Peyer's patch (tissue), 4 donors: ENCODE measurements at places on chromosomes 7 and 10.
A peak's percentile ranks its signal among the peaks of the same experiment; 100 is the strongest.

DNA sequence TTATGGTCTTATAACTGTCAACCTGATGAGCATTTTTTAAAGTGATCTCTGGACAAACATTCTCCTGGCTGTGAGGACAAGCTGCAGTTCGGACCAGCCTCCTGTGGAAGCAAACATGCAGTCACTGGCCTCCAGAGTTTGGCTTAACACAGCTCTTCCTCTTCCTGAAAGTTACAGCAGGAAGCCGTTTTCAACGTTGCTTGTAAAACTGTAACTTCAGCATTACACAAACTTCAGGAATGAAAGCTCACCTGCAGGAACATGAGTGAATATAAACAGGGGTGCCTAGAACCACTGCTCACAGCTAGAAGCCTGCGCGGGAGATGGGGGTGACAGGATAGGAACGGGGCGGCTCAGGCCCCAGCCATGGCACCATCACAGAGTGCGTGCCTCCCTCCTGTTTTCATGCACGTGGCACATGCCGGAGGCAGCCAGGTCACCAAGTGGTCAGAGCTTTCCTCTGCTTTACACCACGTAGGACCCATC, 292.9 kb upstream of the PITRM1 start:
- DNase-seq: no peak

DNA sequence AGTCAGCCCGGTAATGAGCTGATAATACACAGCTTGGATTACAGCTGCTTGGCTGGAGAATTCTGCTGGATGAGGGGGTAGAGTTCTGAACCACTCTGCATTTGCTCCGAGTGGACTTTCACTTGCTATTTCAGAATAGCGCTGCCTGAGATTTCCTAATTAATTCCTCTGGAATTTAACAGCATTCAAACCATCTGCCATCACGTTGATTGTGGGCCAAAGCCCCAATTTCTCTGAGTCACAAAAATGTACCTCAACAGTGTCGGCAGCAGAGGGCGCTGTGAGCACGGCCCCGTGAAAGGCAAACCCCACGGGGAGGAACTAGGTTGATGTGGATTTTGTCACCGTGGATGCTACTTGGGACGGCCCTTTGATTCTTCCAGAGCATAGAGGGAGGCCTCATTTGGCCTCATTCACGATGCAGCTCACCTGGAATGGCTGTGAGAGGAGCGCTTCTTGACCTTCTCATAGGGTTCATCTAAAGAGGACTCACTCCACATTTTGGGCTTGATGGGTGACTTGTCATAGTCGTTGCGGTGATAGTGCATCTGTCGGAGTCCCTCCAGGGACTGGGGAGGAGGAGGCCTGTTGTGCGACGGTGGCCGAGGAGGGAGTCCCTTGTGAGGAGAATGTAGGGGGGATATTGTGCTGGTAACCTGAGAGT, 73.3 kb downstream of the PRPF18 start:
- DNase-seq: peak; percentile 75

- DNase-seq: no peak
These were observed 89.0 kb upstream of the GPR141 start for GRCh38 chr7:37594602-37595001.

GRCh38 chr7:69610374-69611084, 12.3 kb downstream of the AUTS2 start:
- no peak for DNase-seq

DNA sequence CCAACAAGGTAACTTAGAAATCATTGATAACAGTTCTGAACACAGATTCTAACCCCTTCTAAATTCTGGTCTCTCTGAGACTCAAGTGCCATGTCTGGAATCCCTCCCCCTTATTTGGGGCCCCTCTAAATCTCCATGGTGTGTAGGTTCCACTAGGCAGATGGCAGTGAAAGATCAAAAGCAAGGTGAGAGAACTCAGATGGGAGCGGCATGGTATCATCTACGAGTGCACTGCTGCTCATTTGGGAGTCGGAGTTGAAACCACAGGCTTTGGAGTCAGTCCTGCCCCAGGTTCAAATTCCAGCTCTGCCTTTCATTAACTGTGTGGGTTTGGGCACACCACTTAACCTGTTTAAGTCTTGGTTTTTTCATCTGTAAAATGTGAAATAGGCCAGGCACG, 72.6 kb downstream of the MTURN start:
- DNase-seq: no peak

DNA sequence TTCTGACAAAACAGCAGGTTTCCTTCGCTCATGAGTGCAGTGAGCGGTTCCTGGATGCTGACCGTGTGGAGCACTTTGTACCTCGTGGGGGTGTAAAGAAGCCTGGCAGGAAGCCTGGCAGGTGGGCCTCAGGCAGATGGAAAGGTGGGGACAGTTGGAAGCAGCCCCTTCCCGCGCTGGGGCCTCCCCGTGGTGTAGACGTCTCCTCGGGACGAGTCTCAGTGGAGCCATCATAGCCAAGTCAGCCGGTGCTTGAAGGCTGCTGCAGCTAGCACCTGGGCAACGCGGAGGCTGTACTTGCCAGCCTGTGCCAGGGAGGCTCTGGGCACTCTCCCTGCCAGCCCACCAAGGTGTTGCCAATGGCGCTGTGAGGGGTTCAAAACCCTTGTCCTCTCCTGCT, 154.5 kb downstream of the WDR37 start:
- DNase-seq: peak; percentile 32

GRCh38 chr7:141679014-141679413, 23.0 kb downstream of the DENND11 start:
- no peak for DNase-seq

DNA sequence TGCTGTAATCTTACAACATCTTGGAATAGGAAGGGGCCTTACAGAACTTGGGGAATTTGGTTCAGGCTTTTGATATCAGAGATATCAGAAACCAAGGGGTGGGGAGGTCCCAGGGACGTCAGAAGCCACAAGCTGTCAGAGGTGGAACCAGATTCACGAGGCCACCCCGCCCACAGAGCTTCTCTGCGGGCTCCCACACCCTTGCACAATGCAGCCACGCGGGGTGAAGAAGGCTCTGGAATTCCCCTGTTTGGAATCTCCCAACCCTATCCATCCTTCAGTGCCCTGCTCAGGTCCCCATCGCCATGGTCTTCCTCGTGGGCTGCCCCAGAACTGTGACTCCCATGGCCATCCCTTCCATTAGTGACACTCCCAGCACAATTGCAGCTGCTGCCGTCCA, 247.1 kb upstream of the SHH start:
- no peak for DNase-seq

DNA sequence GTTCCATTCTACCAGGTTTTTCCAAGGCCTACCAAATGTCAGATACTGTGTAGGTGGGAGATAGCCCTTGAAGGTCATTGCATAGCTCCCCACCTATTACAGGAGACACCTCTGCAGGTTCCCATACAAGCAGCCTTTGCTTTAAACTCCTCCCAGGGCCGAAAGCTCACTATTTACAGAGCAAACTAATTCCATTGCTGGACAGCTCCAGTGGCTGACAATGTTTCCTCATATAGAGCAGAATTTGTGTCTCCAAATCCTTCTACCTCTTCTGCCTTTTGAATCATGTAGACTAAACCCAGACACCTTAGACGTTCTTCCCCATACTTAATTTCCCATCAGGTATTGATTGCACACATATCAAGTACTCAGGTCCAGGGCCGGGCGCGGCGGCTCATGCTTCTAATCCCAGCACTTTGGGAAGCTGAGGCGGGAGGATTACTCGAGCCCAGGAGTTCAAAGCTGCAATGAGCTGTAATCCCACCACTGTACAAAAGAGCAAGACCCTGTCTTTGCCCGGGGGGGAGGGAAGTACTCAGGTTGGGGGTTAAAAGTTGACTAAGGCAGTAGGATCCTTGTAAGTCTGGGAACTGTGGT, 2.1 kb downstream of the CNNM1 start:
- no peak for DNase-seq

DNA sequence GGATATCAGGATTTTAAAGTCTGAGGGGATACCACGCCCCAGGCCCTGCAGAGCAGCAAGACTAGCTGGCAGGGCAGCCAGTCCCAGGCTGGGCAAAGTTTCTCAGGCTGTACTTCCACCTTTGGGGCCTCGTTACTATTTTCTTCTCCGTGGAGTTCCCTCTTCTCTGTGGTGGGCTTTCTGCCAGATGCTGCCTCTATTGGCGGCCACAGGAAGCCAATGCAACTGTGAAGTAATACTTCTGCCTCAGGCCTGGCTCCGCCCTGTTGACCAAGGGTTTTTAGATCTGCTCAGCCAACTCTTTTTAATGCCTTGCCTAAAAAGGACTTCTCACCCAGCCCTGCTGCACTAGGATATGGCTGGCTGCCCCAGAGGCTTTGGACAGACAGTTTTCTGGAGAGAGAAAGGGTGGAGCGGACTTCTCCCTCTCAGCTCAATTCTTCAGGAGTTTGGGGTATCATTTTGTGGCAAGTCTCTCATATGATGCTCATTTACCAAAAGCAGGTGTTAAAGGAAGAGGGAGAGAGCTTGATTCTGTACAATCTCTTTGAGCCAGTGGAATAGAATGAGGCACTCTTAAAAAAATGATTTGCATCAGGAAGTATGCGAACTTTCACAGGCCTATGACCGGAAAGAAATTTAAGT, 67.4 kb downstream of the HHEX start:
- DNase-seq: peak; percentile 91

DNA sequence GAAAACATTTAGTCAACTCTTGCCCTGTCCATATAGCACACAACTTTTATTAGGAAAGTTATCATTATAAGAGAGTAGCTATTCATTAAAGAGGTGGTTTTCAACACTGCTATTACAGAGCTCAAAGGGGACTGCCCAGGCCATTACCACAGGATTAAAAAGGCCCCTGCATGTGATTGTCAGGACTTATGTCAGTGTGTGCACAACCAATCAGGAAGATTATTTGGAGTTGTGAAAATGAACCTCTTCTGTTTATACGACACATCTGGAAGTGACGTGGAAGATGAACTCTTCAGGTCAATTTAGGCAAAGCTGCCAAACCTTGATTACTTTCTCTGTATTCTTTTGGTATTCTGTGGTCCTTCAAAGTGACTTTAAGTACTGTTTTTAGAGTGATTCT, 14.7 kb downstream of the CCNY start:
- DNase-seq: no peak

DNA sequence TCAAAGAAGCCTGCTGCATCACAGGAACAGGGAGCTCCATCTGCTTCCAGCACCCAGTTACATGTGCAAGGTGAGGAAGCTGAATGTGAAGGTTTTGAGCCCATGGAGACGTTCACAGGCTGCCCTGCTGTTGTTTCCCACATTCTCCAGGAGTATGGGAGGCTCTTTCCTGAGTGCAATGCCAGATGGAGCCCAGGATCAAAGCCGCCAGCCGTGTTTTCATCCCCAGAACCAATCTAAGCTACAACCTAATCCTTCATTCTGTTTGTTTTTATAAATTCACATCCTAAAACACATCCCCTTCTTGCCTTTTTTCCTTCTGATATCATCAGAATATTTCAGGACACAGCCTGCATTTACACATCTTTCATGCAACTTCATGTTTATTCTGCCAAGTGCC, 98.9 kb upstream of the PRR15 start:
- DNase-seq: no peak

DNA sequence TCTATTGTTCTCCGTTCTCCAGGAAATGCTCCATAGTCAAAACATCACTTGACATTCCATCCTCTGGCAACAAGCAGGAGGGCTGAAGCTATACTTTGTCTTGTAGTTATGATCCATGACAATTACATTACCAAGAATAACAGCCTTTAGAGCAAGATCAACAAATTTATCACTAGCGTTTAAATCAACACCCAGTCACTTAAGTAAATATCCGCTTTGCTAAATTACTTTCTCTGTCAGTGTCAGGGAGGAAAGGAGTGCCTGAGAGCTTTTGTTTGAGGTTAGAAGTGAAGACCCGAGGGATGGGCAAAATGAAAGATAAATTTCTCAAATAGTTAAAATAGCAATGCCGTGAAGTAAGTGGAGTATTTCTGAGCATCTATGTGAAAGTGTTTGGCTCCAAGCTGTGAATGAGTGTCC, 236.1 kb upstream of the BMPER start:
- no peak for DNase-seq

DNA sequence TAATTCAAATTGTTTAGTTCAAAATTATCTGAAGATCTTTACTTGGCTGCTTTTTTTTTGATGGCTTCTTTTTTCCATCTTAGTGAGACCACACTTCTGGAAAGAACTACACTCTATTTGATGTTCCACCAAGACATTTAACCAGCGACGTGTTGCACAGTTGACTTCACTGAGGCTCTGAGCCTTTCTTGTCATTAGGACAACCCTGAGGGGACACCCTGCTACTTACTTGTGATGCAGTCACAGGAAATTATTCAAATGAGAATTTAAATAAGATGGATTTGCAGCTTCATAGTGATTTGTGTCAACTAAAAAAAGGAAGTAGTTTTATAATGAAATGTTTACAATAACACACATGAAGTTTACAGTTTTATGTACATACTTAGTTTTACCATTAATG, 25.6 kb upstream of the PIK3CG start:
- DNase-seq: no peak

DNA sequence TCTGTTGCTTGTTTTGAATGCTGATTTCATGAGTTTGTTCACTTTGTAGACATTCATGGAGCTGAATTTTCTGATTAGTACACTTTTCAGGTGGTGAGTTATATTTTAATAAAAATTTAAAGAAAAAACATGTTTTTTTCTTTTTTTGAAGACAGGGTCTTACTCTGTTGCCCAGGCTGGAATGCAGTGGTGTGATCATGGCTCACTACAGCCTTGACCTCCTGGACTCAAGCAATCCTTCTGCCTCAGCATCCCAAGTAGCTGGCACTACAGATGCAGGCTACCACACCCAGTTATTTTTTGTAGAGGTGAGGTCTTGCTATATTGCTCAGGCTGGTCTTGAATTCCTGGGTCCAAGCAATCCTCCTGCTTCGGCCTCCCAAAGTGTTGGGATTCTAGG, 23.7 kb downstream of the PDZD8 start:
- DNase-seq: no peak

DNA sequence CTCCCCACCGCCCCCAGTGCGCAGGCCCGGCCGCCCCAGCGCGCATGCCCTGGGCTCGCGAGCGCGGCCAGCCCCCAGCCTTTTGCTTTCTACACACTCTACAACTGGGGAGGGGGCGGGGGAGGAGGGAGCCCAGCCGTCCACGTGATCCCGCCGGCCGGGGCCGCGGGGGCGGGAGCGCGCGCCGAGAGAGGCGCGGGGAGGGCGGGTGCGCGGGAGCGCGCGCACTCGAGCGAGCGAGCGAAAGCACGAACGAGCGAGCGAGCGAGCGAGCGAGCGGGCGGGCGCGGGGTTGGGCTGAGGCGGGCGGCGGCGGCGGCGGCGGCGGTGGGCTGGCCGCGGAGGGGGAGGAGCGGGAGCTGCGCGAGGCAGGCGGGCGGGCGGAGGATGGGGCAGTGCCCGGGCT, at the start of gene AUTS2:
Gene AUTS2 (plus strand): TSS at position 395 of the 406 bp plus-strand sequence. CDS start 1,179 bp downstream, outside the sequence.
- DNase-seq: peak; percentile 71

- DNase-seq: no peak
These were observed 81.3 kb downstream of the AFAP1L2 start for GRCh38 chr10:114323023-114323422.

DNA sequence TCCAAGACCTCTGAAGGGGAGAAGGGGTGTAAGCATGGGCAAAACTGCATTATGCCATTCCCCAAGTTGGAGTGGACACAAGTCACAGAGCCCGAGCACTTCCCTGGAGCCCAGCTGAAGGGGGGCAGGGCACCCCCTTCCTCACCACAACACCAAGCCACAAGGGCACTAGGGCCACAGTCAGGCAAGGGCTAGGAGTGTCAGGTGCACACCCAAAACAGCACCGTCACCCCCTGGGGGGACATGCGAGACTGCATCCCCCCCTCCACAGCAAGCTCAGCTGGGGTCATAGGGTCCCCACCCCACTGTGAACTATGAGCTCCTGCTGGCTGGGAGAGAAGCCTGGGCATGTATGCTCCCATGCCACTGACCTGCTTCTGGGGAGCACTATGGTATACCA, 143.9 kb downstream of the GRID1 start:
- no peak for DNase-seq
